ENCODE measurements at places on chromosomes 13 and 19.

DNA sequence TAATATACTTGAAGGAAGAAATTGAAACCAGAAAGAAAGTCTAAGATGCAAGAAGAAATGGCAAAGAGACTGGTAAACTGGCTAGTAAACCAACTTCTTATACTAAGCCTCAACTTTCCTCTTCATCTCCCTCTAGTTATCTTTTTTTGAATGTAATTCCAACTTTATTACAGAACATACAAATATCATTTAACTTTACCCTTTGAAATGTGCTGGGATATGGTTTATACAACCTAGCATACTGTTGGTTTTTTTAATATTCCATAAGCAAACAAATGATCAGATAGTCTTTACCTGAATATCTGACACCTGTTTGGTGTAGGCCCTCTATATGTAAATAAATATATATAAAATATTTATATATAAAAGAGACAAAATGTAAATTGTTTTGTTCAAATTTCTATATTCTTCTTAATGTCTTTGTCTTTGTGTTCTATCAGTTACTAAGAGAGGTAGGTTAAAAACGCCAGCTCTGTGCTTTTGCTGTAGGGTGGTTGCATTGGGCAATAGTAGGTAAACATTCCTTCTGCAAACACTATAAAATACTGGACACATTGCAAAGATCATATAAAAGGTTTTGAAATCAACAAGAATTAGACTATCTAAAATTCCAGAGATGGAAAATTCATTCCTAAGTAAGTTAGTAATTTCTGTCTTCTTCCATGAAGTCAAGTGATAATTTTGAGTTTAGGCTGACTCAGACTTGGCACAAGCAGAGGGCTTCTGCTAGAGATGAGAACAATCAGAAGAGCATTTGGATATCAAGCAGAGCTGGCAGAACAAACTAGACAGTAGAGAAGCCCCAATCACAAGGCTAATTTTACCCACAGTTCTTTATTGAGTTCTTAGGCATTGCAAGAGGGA lies 383.3 kb downstream of the RFC3 start:
- no peak for DNase-seq

- DNase-seq, result no peak
Observed at GRCh38 chr13:107834717-107835116, 380.6 kb downstream of the LIG4 start.

DNA sequence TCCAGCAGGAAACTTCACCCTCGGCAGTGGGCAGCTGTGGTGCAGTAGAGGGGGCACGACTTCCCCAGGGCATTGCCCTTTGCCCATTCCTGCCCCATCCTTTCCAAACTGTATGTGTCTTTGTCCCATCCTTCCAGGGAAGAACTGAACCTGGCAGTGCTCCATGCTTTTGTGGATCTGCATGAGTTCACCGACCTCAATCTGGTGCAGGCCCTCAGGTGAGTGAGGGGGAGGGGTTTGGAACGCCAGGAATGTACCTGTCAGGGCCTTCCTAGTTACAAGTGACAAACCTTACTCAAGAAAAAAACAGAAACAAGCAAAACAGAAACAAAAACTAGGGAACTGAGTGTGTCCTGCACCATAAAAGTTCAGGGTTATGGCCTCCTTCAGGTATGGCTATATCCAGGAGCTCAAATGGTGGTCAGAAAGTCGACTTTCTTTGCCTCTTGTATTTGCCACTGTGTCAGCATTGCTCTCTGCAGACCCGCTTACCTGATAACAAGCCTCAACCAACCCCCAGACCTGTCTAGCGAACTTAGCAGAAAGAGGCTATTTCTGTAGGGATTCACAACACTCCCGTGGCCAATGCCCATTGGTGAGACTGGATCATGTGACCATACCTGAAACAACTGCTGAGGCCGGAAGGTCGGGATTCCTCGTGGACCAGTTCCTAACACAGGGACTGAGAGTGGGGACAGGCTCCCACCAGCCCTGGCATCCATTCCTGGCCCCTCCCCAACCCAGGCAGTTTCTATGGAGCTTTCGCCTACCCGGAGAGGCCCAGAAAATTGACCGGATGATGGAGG lies 4.2 kb downstream of the CYTH2 start:
- no peak for DNase-seq

DNA sequence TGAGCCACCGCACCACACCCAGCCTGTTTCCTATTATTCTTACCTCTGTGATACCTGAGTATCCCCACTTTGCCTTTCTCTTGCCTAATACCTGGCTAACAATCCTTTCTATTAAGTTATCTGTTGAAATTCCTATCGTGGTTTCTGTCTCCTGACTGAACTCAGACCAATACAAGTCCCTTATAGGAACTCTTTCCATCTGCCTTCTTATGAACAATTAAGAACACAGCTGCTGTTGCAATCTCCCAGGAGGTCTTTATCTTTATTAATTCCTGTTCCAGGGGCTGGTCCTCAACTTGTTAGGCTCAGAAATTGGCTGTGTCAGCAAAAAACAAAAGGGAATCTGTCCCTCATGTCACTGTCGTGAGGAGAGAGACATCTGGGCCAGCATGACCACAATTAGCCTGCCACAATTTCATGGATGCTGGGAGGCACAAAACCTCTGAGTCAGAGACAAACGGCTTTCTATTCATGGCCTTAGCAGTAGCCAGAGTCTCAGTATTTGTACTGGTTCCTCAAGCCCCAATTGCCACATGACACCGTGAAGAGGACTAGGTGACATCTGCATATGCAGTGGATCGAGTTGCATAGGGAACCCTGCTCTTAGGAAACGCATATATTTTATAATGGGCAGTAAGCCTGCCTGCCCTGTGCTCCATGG lies 58.2 kb downstream of the NUFIP1 start:
- no peak for DNase-seq

GRCh38 chr19:47390533-47391488 lies 28.5 kb downstream of the MEIS3 start:
- no peak for DNase-seq

DNA sequence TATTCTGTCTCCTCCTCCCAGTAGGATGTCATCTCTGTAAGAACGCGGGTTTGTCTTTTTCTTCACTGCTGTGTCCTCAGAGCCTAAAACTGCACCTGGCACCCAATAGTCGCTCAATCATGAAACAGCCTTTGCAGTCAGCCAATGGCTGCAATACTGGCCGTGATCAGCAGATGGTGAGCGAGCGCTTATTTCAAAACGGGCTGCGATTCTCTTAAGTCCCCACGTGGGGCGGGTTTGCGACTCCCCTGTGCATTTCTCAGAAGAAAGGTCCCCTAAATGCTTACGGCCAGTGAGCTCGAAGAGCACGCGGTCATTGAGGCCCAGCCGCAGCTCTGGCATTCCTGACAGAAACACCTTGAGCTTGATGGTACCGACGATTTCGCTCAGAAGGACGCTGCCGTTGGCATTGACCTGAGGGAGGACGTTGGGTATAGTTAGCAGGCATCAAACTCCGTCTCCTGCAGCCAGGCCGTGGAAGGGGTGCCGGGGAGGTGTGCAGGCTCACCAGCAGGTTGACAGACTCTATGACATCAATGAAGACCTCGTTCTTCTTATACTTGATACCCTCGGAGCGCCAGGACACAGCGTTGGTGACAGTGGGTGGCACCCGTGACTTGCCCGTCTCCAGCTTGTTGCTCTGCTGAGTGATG lies 6.0 kb downstream of the AP1M2 start:
- peak; percentile 92 for DNase-seq
